Stimulated activated CD8-positive, alpha-beta memory T cell treated with anti-CD3 and anti-CD28 coated beads, Interleukin-4, amount 100 ng/mL, for 48 hours (primary cell): ENCODE measurements at places on chromosomes 2 and 18.

DNA sequence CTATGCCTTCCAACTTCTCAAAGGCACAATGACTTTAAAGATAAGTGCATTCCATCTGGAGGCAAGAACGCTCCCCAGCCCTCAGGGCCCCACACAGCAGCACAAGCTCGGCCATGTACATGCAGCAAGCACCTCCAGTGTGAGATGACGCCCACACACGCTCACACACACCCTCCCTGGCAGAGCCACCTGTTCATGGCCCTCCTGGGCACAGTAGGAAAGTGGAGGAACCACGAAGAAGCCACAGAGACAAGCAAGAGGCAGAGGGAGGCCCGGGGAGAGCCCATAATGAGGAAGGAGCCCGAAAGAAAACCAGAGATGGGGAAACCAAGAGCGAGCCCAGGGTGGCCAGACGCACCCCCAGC, 21.7 kb downstream of the BIN1 start:
- DNase-seq = peak; percentile 47

DNA sequence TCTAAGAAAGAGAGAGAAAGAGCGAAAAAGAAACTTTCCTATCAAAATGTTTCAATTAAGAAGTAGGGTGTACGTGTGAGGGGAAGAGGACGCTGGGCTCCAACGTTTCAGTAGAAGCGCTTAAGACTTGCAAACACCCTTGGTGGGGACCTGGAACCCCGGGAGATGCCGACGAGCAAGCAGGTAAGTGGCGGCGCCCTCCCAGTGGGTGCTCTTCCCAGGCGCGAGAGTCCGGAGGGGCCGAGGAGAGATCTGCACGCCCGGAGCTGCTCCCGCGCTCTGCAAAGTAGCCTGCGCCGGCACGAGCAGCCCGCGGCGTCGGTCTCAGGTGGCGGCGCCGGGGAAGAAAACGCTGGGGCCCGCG, 678 bp upstream of the OTX1 start:
- DNase-seq = peak; percentile 42

GRCh38 chr2:105102963-105103421, 65.1 kb downstream of the MRPS9 start:
- DNase-seq = no peak

GRCh38 chr2:51813247-51813646, 781.3 kb upstream of the NRXN1 start:
- no peak for DNase-seq

GRCh38 chr2:40716879-40717278, 265.0 kb upstream of the SLC8A1 start:
- no peak for DNase-seq

- no peak for DNase-seq
Measured at GRCh38 chr2:231043796-231044195, 6.5 kb downstream of the C2orf72 start.

- no peak for DNase-seq
Measured at GRCh38 chr2:226336283-226336682, 463.3 kb downstream of the IRS1 start.

DNA sequence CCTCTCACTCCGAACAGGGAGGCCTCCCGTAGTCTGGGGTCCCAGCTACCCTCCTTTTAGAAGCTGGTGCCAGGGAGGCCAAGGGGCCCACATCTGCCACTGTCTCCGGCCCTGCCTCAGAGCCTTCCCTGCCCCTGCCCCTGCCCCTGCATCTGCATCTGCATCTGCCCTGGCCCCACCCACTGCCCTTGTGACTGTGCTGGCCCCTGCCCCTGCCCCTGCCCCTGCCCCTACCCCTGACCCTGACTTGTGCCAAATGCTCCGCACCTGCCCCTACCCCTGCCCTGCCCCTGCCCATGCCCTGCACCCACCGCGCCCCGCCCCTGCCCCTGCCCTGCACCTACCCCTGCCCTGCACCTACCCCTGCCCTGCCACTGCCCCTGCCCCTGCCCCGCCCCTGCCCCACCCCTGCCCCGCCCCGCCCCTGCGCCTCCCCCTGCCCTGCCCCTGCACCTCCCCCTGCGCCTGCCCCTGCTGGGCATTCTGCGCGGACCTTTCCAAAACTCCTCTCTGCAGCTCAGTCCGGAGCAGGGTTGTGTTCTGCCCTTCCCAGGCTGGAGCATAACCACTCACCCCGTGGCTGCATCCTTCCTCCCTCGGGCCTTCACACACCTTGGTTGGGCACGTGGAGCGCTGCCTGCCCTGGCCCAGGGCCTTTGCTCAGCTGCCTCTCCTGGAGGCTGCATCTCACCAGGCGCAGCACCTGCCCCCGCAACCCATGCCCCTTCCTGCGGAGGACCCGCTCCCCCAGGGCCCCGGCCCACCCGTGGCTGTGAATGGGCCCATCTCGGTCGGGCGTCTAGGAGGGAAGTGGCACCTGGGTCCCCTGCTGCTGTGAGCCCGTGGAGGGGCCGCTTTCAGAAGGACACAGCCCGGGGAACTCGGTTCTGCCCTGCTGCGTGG, 5.4 kb downstream of the SNTG2 start:
- DNase-seq = no peak

DNA sequence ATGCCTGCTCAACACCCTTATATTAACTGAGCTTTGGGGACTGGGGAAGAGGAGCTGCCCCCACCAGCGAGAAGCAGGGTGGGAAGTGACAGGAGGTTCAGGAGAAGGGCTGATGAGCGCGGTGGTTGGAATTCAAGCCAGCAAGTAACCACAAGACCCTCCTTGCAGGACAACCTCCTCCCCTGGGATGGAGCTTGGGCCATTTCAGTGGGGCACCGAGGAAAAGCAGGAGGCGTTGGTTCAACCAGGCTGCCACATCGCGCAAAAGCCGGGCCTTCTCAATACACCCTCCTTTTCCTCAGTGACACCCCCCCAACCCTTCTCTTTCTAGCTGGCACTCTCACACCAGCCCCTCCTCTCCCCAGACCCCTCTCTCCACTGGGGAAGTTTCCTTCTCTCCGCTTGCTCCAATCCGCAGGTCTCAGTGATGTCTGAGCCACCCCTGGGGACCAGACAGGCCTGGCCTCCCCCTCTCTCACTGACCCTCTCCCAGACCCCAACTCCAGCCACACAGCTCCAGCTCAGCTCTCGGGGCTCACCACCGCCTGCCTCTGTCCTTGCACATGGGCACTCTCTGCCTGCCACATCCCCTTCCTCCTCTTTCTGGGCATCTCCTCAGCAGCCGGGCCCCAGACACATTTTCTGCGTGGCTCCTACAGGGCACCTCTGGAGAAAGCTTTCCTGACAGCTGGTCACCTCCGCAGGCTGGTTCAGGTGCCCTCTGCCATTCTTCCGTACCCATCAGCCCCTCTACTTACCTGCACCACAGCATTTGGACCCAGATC, 44.5 kb downstream of the KCNF1 start:
- DNase-seq = no peak

- DNase-seq = no peak
Measured at GRCh38 chr2:134293719-134294537, 40.1 kb downstream of the MGAT5 start.

GRCh38 chr2:38174646-38175423, 98.9 kb upstream of the CYP1B1 start:
- no peak for DNase-seq

DNA sequence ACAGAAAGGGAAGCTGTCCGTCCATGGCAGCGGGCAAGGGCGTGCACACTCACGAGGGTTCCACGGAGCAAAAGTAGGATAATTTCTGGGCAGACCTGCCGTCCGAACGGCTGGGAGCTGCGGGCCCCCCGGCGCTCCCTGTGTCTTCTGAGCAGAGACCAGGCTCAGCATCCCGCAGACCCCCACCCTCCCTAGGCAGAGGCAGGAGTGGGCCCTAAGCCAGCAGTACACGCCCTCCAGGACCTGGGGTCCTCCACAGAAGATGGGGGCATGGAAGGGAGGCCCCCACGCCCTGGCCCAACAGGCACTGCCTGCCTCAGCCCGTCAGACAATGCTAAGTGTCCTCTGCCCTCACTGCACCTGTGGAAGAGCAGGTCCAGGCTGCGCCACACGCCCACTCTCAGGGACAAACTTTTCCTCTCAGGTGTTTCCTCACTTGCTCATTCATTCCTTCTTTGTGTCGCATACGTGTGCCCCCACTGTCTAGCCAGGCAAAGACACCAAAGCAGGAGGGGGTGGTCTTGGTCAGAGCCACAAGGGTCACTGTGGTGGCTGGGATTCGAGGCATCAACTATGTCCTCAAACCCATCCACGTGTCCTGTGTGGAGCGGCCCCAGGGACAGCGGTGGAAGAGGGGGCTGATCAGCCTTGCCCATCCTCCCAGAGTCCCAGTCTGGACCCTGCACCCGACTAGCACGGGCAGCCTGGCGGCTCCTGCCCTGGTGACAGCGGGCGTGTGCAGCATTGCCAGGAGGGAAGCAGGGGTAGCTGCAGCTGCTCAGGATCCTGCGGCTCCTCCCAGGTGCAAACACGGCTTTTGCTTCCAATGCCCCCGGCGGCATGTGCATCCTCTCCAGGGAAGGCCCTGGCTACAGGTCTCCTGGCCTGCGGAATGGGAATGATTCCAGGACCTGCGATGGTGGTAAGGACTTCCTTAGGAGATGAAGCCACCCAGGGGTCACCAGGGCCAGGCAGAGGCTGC, 2.4 kb upstream of the GPC1 start:
- DNase-seq = no peak

DNA sequence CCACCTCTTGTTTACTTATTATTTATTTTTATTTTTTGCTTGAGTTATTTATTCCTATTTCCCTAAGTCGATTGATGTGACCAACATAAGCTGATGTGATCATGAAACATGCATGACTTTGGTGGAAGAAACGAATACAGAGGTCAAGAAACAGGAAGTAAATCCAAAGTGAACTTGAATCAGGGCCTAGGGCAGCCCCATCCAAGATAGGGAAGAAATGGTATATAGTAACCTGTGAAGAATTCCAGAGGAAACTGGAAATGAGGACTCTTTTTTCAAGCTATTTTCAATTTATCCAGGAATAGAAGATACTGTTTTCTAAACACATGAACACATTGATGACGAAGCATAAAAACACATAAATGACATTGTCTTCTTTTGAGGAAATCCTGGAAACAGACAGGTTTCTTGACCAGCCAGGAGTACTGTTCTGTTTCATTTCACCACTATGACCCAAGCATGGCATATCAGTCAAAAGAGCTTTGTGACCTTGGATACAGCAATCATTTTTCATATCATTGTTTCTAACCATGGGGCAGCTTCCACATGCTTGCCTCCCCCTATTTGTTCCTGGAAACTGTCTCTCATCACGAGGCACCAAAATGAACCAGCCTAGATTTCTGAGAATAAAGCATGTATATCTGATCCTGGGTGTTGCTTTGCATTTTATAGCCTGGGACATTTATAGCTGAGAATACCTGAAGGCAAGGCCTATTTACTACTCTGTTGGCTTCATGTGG, 9.1 kb upstream of the LCLAT1 start:
- DNase-seq = no peak

GRCh38 chr2:162382278-162382677, 38.3 kb downstream of the GCA start:
- DNase-seq = no peak

- DNase-seq = no peak
Measured at GRCh38 chr2:180416627-180417026, 409.5 kb upstream of the CWC22 start.

- DNase-seq = no peak
Measured at GRCh38 chr2:213161759-213162515, 10.5 kb upstream of the IKZF2 start.

GRCh38 chr2:46198164-46198883, 98.9 kb upstream of the EPAS1 start:
- no peak for DNase-seq

DNA sequence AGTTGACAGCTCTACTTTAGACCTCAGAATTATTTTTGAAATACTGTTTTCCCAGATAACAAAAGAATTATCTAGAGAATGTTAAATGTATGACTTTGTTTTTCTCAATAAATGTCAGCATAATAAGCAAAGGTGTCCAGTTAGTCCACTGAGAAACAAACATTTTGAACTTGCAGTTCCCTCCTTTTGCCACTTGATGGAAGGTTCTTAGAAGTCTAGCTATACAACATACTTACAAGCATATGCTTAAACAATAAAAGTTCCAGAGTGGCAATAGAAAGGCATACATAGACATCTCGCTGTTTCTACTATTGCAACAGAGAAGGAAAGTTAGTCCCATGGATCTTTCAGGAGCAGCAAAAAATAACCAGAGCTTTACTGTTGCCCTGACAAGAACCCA, 11.8 kb downstream of the NDUFA10 start:
- no peak for DNase-seq

GRCh38 chr2:152518641-152519580, 183.9 kb downstream of the FMNL2 start:
- DNase-seq = no peak

DNA sequence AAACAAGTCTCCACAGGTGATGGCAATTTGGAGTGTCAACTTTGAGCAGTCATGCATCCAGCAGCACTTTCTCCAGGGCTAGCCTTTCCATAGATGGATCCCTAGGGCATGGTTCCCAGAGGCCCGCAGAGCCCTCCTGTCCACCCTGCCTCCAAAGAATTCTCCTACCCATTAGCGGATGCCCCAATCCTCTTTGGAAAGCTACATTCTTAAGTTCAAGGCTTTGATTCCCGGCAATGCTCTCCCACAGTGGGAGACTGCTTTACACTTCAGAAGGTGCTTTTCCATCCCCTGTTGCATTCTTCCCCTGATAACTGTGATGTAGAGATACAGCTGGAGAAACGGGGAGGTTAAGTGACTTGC, 61.3 kb downstream of the ACAA2 start:
- no peak for DNase-seq

DNA sequence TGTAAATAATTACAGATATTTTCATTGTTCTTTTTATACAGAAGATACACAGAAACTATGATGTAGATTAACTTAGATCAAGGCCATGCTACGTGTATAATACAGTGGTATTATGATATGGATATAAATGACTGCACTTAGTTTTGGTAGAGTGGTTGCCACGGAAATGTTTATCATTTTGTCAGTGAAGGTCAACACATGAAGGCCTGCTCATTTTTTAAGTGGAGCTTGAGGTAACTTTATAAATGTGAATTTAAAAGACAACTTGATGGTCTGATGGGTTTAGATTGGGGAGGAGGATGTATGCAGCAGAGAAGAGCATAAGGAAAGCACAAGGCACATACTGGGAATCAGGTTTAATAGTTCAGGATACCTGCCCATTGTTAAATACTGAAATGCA, 14.4 kb upstream of the BBS5 start:
- DNase-seq = no peak

DNA sequence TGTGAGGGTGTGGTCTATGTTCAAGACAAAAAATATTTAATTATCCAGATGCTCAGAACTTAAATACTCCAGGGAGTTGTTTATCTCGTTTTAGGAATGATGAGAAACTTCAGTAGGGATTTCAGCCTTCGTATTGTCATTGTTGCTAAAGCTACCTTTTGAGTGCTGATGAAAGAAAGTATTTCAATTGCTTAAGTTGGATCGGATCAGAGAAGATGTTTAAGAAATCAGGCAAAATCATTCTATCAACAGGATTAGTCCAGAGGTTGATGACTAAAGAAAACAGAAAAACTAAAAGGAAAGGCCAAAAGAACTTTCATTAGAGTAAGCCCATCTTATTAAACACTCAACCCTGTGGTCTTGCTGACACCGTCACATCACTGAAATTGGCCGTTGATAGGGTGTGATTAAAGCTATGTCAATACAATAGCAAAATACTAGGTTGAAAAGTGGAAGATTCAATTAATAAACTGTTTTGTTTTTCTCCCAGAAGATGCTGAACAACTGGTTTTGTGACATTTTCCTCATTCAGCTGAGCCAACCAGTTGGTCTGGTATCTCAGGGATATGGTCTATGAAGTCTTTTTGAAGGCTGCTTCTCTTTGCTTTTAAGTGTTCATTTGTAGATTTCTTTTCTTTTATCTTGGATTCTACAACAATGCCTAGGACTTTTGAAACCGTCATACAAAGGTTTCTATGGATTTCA, 551.7 kb downstream of the SLC4A3 start:
- DNase-seq = no peak
